Stimulated activated CD8-positive, alpha-beta memory T cell treated with anti-CD3 and anti-CD28 coated beads, Interleukin-4, amount 100 ng/mL, for 4 hours (primary cell): ENCODE measurements at places on chromosomes 11 and 22.

DNA sequence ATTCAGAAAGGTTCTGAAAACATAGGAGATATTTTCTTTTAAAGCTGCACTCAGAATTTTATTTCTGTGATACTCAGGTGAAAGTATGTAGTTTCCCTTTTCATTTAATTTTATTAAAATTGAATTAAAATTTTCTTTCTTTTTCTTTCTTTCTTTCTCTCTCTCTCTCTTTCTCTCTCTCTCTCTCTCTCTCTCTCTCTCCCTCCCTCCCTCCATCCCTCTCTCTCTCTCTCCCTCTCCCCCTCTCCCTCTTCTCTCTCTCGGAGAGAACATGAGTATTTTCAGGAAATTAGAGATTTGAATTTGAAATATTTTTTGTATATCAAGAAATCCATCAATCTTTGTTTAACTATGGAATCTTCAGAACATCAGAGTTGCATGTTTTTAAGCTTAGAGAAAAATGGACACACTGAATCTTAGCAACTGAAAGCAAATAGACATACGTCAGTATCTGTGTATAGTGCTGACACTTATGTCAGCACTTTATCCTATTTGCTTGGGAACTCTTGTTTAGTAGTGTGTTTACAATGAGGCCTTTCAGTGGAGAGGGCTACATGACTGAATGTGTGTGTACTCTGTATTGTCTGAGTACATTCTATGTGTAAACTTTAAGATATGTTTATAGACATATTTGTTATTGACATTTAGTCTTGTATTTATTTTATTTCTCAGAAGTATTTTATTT lies 44.5 kb downstream of the PDE3B start:
- no peak for DNase-seq

GRCh38 chr11:131841028-131841427 lies 470.6 kb downstream of the NTM start:
- no peak for DNase-seq

DNA sequence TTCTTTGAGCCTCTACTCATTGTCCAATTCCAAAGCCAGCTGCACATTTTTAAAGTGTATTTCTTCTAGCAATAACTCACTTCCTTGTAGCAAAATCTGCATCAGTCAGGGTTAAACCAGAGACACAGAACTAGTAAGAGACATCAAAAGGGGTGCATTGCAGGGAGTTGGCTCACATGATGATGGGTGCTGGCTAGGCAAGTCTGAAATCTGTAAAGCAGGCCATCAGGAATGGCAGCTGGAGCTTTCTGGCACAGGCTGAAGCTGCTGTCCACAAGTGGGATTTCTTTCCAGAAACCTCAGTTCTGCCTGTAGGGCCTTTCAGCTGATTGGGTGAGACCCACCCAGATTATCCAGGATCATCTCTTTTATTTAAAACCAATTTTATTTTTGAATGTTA lies 698.1 kb downstream of the NTM start:
- DNase-seq, result no peak

DNA sequence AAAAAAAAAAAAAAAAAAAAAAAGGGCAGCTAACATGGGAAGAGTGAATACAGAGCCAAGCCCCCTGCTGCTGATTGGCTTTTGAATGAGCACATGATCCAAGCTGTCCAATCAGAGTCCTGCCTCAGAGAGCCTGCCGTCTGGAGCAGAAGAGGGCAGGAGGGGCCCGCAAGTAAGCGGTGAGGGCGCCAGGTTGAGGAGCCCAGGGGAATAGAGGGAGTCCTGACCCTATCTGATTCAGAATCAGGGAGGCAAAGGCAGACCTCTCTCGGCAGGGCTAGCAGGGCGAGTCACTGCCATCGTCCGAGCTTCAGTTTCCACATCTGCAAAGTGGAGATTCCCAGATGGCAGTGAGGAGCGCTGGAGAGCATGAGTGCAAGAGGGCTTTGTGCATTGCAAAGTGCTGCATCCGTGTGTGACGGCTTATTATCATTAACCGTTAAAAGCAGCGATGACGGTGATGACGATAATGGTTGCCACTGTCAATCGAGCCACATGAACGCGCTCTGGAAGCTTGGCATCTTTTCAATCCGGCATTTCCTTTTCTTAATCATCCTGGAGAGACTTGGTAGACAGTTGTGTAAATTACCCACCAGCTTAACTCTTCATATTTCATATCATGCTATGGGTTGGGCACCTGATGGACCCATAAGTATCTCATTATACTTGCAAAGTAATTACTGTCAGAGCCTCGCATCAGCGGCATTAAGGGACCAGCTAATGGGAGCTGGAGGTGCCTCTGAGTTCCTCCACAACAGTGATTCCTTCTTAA lies 68.6 kb upstream of the ATXN10 start:
- DNase-seq, result no peak

DNA sequence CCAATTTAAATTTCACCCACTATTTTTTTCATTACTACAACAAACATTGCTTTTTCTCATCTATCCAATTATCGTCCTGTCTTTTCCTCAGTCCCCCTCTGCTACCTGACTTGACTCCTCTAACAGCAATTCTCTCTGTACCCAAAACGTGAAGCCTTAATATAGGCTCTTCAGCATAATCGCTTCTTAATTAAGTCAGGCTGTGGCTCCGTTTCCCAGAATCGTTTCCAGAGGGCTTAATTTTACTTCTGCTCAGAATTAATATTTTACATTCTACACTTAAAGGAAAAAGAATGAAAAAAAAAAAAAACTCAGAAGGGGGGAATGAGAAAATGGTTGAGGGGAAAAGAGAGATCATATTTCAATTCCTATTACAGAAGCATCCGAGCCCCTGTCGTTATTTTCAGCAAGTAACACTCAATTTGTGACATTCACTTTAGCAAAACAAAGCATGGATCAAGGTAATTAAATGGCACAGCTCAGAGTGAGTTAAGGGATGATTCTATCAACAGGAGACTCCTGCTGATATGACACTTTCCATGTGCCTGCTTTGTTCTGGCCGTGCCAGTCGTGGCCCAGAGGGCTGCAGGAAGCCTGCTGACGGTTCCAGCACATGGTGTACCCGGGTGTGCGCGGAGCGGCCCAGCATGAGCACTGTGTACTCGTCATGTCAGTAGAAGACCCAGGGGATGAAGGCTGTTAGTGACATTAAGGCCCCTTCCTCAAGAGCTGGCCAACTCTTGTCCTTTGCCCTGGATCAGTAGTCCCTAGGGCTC lies 272.5 kb downstream of the NTM start:
- DNase-seq, result no peak

GRCh38 chr22:42178910-42179519 lies 48.4 kb upstream of the CYP2D6 start:
- no peak for DNase-seq

GRCh38 chr11:19714387-19715363 lies 2.0 kb downstream of the NAV2 start:
- no peak for DNase-seq

DNA sequence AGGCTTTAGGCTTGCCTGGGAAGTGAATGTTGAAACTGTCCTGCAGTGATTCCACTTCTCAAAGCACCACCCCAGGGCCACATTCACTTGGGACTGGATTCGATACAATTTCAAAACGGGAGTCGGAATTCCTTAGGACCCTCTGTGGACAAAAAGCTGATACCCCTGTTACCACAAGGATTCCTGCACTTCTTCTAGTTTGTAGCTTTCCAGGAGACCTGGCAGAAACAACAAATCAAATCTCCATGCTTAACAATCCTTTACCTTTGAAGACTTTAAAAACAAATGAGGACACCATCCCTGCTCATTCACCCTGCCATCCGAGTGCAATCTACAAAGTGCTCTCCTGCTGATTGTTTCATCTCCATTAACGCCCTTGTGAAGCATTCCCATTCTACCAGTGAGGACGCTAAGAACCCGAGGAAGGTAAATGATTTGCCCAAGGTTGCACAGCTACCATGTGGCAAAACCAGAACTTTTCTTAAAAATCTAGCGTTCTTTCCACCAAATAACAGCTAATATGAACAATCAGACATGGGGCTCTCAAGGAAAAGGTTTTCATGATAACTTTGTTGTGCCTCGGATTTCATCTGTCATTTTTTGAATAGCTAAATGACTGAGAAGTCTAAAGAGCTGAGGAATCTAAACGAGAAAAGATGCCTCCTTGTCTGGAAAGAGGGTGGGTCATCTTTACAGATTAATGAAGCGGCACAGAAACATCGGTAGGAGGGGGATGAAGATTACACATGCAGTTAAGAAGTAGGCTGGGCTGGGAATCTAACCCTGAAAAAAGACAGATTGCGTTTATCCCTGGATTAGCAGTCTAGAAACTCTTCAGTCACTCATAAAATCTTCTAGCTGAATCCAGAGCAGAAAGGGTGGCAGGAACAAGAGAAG lies 720 bp upstream of the MPZL2 start:
- DNase-seq, result no peak

- no peak for DNase-seq
Observed at GRCh38 chr11:84012171-84012826, 726.1 kb upstream of the CCDC90B start.
